ENCODE measurements at places on chromosomes 1 and 21.
A peak's percentile ranks its signal among the peaks of the same experiment; 100 is the strongest.

GRCh38 chr1:234645474-234645953 is 35.5 kb upstream of the IRF2BP2 start:
- DNase-seq, result no peak

GRCh38 chr1:110339407-110340206 is 430 bp downstream of the RBM15 start:
- DNase-seq, result peak; percentile 41

DNA sequence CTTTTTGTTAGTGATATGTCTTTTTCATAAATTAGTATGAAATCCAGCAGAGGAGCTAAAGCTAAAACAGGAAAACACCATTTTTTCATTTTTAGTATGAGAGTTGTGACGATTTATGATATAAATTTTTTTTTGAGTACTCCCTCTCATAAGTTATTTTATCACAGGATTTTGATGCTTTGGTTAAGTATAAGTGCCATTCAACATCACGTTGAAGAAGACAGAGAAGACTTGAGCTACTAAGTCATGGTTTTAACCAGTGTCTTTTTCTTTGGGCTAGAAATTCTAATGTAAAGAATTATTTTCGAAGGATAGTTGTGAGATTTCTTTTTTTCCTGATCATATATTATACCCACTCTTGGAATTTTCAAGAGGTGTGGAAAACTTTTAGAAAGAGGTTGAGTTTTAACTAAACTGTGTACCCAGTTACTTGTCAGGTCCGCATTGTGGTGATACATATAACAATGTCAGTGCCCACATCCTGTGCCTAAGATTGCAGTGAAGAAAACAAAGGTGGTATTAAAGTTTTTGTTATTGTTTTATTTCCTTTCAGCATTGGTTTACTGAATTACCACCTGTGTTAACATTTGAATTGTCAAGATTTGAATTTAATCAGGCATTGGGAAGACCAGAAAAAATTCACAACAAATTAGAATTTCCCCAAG is 93.8 kb downstream of the USP25 start:
- DNase-seq, result no peak

- no peak for DNase-seq
These were observed 159.7 kb upstream of the BEND5 start for GRCh38 chr1:48936436-48936835.

GRCh38 chr1:8409606-8410005 is 91.7 kb downstream of the SLC45A1 start:
- DNase-seq, result no peak

- DNase-seq, result no peak
These were observed 21.7 kb upstream of the ACTRT2 start for GRCh38 chr1:2999571-2999970.

DNA sequence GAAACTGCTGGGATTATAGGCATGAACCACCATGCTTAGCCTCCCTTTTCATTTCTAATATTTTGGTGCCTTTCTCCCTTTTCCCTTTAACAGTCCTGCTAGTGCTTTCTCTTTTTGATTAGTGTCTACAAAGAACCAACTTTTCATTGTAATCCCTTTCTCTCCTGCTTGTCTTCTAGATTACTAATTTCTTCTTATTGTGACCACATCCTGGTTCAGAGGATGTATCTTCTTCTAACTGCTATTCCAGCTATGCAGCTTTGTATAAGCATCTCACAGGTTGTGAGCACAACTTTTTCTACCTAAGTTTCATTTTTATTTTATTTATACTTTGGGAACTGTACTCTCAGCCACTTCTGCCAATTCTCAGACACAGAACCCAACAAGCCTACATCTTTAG is 14.7 kb downstream of the ZNF648 start:
- no peak for DNase-seq

DNA sequence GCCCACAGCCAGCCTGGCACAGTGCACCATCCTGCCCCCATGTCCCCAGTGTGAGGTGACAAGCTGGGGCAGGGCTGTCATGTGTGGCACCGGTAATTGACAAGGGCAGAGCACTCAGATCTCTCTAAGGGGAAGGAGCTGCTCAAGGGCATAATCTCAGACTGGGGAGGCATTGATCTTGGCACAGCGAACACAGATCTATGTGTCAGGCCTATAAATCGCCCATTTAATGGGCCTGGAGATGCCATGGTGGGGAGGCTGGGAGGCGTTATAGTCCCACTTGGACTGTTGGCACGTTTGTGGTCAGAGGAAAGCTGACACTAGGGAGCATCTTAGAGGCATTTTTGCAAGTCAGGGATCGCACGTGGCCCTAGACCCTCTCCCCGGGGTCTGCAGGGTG is 594.1 kb downstream of the PTPRU start:
- DNase-seq, result no peak

GRCh38 chr1:167955915-167956314 is 19.0 kb upstream of the MPC2 start:
- no peak for DNase-seq

All from stimulated activated CD4-positive, alpha-beta T cell treated with anti-CD3 and anti-CD28 coated beads, Interleukin-4, amount 100 ng/mL, for 48 hours (primary cell).